Tracheal epithelial cell (primary cell): ENCODE measurements at places on chromosomes 2 and 18. TPM values are rescaled to one million over a fixed set of nuclear protein-coding genes. Genes with fewer than 3 reads are reported as not detected.

KCNK3 gene
- total RNA-seq, result 4.3 TPM in 1 of 2 replicates, not detected in the other

CEP68 gene
- 3.9 and 7.7 TPM in 2 replicates for total RNA-seq

MERTK gene
- 1.5 and 2.2 TPM in 2 replicates for total RNA-seq

HTR2B gene
- not detected in 2 replicates for total RNA-seq

XDH gene
- 3.2 and 11.3 TPM in 2 replicates for total RNA-seq

ANO7 gene
- total RNA-seq, result 0.24 TPM in 1 of 2 replicates, not detected in the other

TRIM43 gene
- 0.48 TPM in 1 of 2 replicates, not detected in the other for total RNA-seq

MEP1B gene
- total RNA-seq, result not detected in 2 replicates

LIPG gene
- 5.3 and 36.9 TPM in 2 replicates for total RNA-seq

SRD5A2 gene
- total RNA-seq, result not detected in 2 replicates

IL1RL1 gene
- 7.5 and 11.6 TPM in 2 replicates for total RNA-seq

ALPI gene
- total RNA-seq, result not detected in 2 replicates
